Urinary bladder (tissue), 4 donors: ENCODE measurements at places on chromosomes 16 and 17. TPM values are rescaled to one million over a fixed set of nuclear protein-coding genes. Genes with fewer than 3 reads are reported as not detected.

The TPSD1 gene
- 1.1 TPM for total RNA-seq

The C1QTNF8 gene
- total RNA-seq, result not detected

The TNFSF13 gene
- total RNA-seq, result 3.8 TPM

The SLC5A10 gene
- not detected for total RNA-seq

The VWA3A gene
- total RNA-seq, result 0.11 TPM

The NOTUM gene
- 1.3 TPM for total RNA-seq

The SLC16A6 gene
- total RNA-seq, result 0.74 TPM

The TBC1D3G gene
- not detected for total RNA-seq

The HOXB3 gene
- 10.8 TPM for total RNA-seq
